ENCODE measurements at places on chromosomes 11 and 22.

DNA sequence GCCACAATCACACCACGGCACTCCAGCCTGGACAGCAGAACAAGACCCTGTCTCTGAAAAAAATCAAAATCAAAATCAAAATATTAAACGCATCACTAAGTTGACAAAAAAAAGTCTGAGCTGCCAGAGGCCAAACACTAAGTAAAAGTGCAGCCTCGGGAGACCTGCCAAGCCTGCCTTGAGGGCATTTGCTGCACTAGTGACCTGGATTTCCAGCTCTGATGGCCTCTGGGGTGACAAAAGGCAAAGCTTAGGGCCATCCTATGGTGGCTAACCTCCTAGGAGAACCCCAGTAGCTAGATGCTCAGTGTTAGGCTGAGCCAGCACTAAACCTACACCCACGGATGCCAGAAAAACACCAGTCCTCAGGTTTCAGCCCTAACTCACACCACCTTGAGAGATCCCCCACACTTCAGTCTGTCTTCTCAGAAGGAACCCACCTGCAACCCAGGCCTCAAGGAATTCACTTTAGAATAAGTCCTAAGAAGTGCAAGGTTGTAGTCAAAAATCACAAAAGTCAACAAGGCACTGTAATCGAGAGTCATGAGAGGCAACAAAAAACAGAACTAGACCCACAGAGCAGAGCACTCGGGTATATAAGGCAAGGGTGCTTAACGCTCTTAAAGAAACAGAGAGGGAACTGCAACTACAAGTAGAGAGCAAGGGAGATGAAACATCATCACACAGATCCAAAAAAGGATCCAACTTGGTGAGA is 28.6 kb downstream of the GNB1L start:
- no peak for DNase-seq

GRCh38 chr22:49509016-49509415 is 318.7 kb downstream of the BRD1 start:
- no peak for DNase-seq

- DNase-seq, result no peak
These were observed 32.7 kb upstream of the TXNRD2 start for GRCh38 chr22:19974268-19974861.

GRCh38 chr22:38260761-38261681 is 11.8 kb downstream of the TMEM184B start:
- no peak for DNase-seq

GRCh38 chr11:85823816-85824215 is 12.9 kb upstream of the SYTL2 start:
- DNase-seq, result peak; percentile 51

- DNase-seq, result no peak
These were observed 746.1 kb downstream of the LUZP2 start for GRCh38 chr11:25242928-25243327.

DNA sequence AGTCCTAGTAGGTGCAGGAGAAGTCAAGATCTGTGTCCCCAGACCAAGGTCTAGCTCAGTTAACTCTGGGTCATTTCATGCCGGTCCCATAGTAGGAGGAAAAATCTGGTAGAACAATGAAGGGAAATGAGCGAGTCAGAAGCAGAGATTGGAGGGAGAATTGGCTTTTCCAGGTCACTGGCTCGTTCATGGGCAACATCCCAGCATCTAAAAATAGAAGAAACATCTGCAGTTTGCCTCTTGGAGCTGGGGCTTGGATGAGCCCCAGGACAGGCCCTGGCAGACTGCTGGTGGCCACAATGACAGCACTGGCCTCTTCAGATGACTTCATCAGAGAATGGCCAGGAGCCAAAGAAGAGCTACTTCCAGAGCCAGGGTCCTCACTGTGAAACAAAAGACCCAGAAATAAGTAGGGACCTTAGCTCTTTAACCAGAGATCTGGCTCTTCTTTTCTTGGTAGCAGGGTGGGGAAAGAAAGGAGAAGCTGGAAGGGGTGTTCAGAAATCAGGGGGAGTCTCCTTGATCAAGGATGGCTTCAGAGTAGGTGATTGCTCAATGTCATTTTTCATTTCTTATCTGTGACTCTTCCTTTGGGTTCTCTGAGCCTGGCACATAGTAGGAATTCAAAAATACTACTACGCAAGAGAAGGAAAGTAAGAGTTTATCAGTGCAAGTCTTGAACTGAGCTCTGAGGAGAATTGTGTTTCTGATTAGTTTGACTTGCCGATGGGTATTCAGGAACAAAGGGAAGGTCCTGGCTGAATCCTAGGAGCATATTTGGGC is 102.6 kb downstream of the TMPRSS5 start:
- DNase-seq, result no peak

DNA sequence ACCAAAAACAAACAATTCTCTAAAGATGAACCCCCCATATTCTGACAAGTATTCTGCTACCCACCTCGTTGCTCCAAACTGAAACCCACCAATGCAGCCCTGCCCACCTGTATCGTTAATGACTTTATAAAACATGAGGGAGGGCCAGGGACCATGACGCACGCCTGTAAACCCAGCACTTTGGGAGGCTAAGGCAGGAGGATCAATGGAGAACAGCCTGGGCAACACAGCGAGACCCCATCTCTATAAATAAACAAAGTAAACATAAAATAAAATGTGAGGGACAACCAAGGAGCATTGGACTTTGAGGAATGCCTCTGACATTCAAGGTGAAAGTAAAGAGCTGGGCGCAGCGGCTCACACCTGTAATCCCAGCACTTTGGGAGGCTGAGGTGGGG is 39.8 kb upstream of the ATXN10 start:
- DNase-seq, result no peak

DNA sequence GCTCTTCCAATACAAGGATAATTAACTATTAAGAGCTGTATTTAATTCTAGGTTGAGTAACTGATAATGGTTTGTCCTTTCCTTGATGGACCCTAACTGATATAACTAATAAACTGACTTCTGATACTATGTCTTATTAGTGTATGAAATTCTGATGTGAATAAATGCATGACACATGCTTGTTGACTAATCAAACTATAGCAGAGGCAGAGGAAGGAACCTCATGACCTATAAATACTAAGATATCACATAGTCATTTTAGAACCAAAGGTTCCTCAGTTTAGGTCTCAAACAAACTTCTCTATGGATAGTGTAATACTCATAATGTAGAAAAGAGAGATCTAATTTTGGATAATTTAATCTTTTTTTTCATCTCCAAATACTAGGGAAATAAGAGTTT is 4.8 kb upstream of the HBD start:
- no peak for DNase-seq

Data from stimulated activated CD4-positive, alpha-beta T cell treated with anti-CD3 and anti-CD28 coated beads, Interleukin-1b, Interleukin-23, amount 100 ng/mL, for 48 hours (primary cell).